ENCODE measurements at places on chromosomes 16 and 17.
A peak's percentile ranks its signal among the peaks of the same experiment; 100 is the strongest.

DNA sequence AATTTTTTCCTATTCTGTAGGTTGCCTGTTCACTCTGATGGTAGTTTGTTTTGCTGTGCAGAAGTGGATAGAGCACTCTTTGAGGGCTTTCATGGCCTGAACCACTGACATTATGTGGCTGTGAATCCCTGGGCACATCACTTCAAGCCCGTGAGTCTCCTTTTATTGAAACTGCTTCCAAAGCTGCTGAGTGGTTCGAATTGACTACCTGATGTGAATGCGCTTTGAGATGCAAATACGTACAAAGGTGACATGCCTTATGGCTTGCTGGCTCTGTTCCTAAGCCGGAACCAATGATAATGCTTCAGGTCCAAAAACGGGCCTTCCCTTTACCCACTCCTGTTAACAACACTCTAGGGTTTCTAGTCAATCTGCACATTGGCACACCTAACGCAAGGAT lies 34.3 kb downstream of the ASPA start:
- DNase-seq, result no peak

DNA sequence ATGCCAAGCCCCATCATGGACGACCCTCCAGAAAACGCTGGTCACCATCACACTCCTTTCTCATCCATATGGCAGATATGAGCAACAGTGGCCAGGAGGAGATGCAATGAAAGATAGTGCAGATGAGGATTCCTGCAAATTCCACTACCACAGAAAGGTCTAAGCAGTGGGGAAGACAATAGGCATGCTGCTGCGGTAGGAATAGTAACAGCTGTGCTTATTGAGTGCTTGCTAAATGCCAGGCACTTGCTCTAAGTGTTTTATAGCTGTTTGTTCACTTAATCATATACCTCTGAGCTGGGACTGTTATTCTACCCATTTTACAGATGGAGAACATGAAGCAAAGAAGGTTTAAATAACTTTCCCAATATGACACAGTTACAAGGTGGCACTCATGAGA lies 46.6 kb upstream of the AKAP1 start:
- no peak for DNase-seq

GRCh38 chr17:5000237-5000639 lies 2.5 kb downstream of the KIF1C start:
- no peak for DNase-seq

GRCh38 chr16:84090211-84090610 lies 26.5 kb downstream of the MBTPS1 start:
- no peak for DNase-seq

DNA sequence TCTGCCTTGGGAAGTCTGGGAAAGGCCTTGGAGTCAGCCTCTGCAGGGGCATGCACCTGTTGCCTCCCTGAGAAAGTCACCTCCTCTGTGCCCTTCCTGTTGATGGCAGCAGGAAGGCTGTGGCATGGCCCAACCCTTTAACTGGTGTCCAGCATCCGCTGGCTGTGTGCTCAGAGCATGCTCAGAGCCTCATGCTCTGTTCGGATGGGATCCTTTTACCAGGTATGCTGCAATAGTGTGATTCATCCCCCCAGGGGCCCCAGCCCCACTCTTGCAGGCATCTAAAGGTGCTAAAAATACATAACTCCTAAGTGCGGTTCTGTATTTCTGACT lies 24.9 kb downstream of the KLHL36 start:
- DNase-seq, result no peak

DNA sequence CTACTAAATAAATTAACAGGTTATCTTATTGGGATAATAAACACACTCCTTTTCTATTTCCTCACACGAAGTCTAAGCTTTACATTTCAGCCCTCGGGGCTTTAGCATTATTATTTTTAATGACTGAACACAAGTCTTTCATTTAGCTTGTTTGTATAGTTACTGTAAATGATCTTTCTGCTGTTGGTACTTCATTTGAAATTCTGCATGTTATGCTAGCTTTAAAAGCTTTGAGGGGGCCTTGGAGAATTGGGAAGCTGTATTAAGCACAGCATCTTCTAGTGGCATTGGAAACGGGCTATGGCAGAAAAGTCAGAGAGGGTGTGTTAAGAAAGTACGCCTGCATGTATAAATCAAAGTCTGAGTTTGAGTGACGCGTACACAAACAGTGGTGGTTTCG lies 243.7 kb downstream of the FTO start:
- no peak for DNase-seq

DNA sequence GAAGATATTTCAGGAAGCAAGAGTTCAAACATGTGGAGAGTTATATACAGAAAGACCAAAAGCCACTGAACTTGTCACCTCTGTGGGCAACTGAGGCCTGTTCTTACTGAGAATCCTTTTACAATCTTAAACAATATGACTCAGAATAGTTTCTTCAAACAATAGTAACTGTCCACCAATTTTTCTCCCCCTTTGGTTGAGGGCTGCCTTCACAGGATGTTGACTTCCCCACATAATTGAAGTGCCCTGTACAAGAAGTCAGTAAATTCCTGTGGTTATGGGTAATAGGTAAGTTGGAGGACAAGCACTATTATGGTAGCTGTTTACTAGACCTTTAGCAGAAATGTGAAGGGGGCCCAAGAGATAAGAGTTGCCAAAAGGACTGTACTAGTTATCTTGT lies 215.8 kb downstream of the CDH8 start:
- no peak for DNase-seq

DNA sequence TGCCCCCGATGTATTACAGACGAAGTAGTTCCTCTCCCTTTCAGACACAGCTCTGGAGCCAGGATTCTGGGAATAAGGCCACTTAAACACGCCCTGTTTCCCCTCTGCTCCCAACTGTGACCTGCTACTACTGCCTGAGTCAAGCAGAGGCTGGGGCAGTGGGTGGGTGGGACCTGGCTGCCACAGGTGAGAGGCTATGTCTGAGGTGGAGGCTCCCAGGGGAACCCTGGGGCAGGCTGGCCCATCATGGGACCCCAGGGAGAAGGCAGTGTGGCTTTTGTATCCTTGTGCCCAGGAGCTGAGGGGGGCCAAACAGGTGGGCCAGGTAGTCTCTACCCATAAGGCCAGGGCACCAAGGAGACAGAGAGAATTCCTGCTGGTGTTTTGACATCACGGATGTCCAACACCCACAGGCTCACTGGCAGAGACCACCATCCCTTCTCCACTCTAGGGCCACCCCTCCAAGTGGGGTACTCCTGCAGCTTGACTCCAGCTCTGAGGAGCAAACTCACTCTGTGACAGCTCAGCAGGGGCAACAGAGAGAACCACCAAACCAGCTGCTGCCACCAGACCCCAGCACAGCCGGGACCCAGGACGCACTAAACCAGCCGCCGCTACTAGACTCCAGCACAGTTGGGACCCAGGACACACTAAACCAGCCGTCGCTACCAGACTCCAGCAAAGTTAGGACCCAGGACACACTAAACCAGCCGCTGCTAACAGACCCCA lies 105.3 kb upstream of the SMURF2 start:
- no peak for DNase-seq

DNA sequence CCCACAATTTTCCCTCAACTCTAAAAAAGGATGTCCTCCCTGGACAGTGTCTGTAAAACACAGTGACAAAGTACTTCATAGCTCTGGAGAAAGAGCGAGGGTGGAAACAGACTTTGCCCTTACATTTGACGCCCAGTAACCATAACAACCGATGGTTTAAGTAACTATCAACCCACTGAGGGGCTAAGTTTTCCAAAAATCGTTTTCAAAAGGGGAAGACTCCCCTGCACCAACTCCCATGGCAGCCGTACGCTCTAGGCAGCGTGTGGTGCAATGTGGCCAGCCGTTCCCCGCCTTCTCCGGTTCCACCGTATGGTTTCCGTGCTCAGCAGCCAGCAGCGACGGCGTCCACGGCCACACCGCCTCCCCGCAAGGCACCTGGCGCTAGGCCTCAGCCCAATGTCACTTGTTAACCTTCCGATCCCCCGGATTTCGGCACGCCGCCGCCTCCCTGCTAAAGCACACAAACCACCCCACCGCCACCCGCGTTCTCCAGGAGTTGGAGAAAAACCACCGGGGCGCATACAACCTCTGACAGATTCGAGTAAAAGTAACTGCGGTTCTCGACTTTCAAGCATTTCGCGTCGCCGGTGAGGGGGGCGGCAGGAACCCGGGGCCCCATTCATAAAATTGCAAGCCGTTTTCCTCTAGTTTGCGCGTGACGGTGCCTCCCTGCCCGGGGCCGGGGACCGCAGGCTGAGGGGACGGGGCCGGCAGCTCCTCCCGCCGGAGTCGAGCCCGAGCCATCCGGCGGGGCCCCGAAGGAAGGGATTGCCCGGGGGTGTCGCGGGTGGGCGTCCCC lies 661 bp downstream of the TEX2 start:
- DNase-seq, result peak; percentile 54

- DNase-seq, result no peak
These were observed 32.4 kb downstream of the TBC1D3B start for GRCh38 chr17:36144014-36144413.

DNA sequence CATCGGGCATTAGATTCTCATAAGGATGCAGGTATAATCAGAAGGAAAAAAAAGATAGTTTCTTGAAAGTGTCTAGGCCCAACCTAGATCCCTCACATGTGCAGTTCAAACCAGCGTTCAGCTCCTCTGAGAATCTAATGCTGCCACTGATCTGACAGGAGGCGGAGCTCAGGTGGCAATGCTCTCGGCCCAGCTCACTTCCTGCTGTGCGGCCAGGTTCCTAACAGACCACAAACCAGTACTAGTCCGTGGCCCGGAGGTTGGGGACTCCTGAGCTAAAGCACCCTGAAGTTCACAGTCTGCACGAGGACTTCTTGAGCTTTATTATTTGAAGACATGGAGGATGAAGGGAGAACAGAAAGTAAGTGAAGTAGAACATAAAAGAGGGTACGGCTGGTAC lies 16.8 kb downstream of the SMCR8 start:
- no peak for DNase-seq

GRCh38 chr17:73646409-73647300 lies 2.4 kb upstream of the SDK2 start:
- peak; percentile 73 for DNase-seq

DNA sequence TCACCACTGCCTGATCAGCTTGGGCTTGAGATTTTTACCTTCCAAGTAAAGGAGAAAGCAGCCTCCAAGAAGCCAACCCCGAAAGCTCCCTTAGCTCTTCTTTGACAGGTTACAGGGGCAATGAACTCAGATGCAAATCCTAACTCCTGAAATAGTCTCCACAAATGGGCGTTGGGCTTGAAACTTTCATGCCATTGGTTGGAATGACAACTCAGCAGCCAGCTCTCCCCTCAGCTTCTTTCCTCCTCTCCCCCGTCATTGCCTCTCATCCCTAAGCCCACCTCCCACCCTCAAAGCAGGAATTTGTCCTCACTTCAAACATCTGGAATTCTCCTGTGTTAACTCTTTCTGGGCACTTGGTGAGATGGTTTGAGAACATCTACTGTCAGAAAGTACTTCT lies at the start of gene TAT:
Gene TAT, minus strand, starts transcription at position 122 of the 400 bp plus-strand sequence. CDS start 677 bp downstream, outside the sequence.
- DNase-seq, result no peak

GRCh38 chr17:8047769-8048110 lies 8.9 kb downstream of the ALOX15B start:
- DNase-seq, result no peak

DNA sequence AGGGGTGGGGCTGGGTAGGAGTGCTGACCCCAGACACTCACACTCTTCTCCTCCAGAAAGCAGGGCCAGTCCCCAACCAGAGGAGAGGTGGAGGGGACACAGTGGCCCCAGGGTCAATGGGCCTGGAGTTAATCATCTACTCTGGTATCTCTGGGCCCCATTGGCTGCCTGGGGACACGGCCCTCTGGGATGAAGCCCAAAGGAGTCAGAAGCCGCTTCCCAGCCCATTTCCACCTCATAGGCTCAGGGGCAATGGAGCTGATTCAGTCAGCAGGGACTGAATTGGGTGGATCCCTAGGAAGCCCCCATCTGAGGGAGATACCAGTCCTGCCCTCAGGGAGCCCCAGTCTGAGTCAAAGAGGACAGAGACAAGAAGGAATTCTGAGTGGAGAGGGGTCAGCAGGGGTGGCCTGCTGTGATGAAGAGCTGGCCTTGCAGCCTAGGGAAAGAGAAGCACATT lies 2.9 kb upstream of the NAGS start:
- no peak for DNase-seq
